ENCODE measurements at places on chromosomes 12 and 14.

GRCh38 chr12:5864301-5864700 is 80.8 kb downstream of the ANO2 start:
- no peak for DNase-seq

- no peak for DNase-seq
Measured at GRCh38 chr12:124393831-124394230, 98.9 kb downstream of the RFLNA start.

- no peak for DNase-seq
Measured at GRCh38 chr12:12622418-12622817, 10.7 kb downstream of the CREBL2 start.

GRCh38 chr12:30440826-30441602 is 254.7 kb downstream of the IPO8 start:
- DNase-seq = no peak

- DNase-seq = no peak
Measured at GRCh38 chr12:52667509-52667908, 12.7 kb downstream of the KRT1 start.

- DNase-seq = no peak
Measured at GRCh38 chr14:64733899-64734298, 29.7 kb downstream of the PLEKHG3 start.

DNA sequence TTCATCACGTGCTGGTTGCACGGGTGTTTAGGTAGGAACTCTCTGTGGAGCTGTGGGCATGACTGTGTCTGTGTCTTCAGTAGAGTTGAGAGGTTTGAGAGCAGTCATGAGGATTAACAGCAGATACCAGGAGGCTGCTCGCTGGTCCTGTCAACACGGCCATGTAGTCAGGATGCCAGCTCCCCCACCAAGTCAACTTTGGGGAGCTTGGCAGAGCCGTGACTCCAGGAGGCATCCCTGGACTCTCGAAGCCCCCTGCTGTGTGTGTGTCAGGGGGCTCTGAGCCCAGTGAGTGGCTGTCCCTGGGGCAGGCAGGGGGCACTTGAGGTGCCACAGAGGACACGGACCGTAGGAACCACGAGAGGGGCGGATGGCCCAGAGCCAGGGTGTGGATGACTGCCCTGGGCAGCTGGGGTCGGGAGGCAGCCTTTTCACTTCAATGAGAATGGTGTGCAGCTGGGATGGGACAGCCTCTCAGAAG is 7.2 kb upstream of the GPR132 start:
- no peak for DNase-seq

- no peak for DNase-seq
Measured at GRCh38 chr12:53224061-53224896, 7.7 kb downstream of the RARG start.

- no peak for DNase-seq
Measured at GRCh38 chr12:130956009-130956408, 2.3 kb downstream of the ADGRD1 start.

DNA sequence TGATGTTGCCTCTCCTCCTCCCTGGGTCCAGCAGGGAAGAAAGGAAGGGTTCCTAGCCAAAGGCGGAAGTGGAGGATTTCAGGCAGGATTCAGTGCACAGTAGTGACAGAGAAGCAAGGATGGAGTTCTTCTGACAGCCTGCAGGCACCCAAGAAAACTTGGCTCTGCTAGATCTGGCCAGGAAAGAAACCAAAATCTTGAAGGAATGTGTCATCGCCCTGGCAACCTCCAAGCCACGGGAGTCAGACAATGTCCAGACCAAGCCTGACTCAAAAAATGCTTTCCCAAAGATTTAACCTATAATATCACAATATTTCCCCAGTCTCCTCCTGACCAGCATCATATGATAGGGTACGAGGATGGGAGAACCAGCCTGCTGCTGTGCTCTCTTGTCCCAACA is 22.8 kb upstream of the DHRS4 start:
- no peak for DNase-seq

- DNase-seq = no peak
Measured at GRCh38 chr14:22268875-22269274, 320.1 kb downstream of the DAD1 start.

DNA sequence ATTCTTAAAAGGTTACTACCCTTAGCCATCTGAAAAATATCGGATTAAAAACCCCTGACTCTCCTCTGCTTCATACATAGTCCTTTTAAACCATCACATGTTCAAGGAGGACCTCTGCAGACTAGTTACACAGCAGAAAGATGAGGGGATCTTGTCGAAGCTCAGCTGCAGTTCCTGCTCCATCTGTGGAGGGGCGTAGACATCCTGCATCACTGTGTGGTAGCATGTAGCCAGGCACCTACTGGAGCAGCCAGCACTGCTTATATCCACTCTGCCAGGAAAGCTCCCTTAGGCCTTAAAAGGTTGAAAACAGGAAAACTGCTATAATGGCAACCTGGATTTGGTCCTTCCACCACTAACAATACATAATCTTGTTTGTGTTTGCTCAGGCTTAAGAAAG is 57.6 kb upstream of the STRN3 start:
- no peak for DNase-seq

GRCh38 chr14:92551044-92551841 is 37.7 kb downstream of the RIN3 start:
- DNase-seq = no peak

DNA sequence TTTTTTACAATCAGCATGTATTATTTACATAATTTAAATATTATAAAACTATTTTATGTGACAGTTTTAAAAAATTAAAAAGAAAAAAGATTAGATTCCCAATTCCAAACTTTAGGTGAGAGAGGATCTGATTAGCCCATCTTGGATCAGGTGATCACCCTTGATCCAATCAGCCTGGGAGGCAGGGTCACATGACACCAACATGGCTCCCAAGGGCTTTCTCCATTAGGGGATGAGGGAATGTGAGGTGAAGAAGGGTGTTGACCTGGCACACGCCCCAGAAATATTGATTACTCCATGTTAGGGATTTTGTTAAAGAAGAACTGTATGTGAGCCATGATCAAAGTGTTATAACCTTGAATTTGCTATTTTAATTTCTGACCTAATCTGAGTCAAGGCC is 225.4 kb downstream of the RBM19 start:
- no peak for DNase-seq
